ENCODE measurements at places on chromosomes 4 and X. TPM values are rescaled to one million over a fixed set of nuclear protein-coding genes. Genes with fewer than 3 reads are reported as not detected.

GRCh38 chrX:129557844-129558480, 17.9 kb downstream of the OCRL start:
- DNase-seq: no peak

Gene ZNF41
- 11.7 TPM for total RNA-seq

GRCh38 chr4:76960014-76960413, 10.5 kb downstream of the SEPTIN11 start:
- peak; percentile 86 for DNase-seq

- DNase-seq: peak; percentile 59
These were observed 9.6 kb downstream of the ARSJ start for GRCh38 chr4:113969709-113970334.

- peak; percentile 48 for DNase-seq
These were observed 78.4 kb upstream of the MAP3K15 start for GRCh38 chrX:19593690-19594089.

GRCh38 chr4:105451346-105451745, 22.5 kb downstream of the PPA2 start:
- no peak for DNase-seq

GRCh38 chr4:180571516-180572055, 1671.6 kb upstream of the TENM3 start:
- DNase-seq: no peak

Gene SH3D19
- total RNA-seq: 13.7 TPM

GRCh38 chr4:176393306-176394013, 73.7 kb downstream of the SPCS3 start:
- peak; percentile 11 for DNase-seq

DNA sequence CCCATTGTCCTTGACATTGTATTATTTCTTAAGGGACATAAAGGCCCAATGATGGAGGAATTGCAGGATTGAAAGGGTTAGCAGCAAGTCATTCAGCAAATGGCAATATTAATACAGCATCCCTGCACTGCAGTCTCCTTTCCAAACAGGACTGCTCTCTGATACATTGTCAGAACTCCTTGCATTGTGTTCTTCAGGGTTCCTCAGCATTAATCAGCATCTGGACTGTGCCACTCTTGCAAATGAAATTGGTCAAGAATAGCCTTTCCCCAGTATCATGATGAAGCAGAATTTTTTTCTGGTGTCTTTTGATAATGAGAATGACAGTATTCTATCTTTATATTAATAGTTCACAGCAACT, 272.6 kb upstream of the HAND2 start:
- no peak for DNase-seq

Gene RBMX
- total RNA-seq: 383 TPM

DNA sequence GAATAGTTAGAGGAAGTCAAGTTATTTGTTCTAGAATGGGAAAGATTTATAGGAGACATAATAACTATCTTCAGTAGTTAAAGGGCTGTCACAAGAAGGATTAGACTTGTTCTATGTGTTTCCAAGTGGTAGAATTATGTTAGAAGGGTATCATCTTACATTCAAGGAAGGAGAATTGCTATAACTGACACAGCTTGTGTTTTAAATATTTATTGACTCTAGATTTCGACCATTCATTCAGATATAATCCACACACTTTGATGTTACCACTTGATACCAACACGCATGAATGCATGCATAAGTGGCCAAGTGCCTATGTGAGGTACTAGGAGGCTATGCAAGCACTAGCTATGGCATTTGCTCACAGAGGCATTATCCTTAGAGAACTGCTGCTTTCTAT, 122.7 kb downstream of the CCNB3 start:
- no peak for DNase-seq

Gene PNMA5
- total RNA-seq: not detected

DNA sequence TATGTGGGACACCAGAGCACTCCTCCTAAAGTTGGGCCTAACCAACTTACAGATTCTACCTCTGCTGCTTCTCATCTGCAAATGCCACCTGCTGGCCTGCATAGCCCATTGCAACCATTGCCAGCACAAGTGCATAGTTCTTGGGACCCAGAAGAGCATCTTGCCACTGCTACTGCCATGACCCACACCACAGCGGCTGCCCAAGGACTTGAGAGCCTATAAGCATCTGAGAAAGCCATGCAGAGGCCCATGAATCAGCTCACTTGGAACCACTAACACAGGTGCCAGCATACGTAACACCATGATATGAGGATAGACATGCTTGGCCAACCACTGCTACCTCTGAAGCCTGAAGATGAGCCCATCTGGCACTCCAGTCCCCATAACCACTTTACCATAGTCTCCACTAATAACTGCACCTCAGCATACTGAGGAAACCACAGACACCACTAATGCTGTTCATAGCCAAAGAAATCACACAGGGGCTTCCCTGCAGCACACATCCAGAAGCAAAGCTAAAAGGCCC, 258.1 kb upstream of the AGTR2 start:
- no peak for DNase-seq

DNA sequence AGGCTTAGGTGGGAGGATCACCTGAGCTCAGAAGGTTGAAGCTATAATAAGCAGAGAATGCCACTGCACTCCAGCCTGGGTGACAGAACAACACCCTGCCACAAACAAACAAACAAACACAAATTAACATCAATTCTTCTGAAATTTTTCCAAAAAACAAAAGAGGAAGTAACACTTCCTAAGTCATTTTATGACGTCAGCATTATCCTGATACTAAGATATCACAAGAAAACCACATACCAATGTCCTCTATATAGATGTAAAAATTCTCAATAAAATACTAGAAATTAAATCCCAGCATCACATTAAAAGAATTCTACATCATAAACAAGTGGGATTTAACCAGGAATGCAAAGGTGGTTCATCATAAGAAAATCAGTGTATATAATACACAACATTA, 64.4 kb upstream of the STK26 start:
- no peak for DNase-seq

DNA sequence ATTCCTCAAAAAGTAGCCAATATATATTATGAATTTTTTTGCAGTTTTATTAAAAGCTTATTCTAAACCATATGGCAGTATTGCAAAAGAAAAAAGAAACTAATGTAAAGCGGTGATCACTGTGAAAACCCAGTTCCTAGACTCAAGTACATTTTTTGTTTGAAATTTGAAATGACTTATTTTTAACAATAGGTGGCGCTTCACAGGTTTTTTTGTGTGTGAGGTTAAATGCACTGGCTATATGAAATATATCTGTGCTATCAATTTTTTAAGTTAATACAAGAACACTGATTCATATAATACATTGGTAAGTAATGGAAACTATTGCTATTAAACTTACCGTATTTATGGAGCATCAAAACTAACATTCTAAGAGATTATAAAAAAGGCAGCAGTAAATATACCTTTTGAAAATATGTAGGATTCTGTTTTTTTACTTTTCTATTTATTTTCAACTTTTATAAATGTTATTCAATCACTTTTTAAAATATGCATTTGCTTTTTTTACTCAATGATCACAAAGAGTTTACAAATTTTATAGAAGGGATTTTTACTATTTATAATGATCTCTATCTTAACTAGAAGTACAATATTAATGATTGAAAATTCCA, 5.6 kb upstream of the SPRY1 start:
- DNase-seq: peak; percentile 15

DNA sequence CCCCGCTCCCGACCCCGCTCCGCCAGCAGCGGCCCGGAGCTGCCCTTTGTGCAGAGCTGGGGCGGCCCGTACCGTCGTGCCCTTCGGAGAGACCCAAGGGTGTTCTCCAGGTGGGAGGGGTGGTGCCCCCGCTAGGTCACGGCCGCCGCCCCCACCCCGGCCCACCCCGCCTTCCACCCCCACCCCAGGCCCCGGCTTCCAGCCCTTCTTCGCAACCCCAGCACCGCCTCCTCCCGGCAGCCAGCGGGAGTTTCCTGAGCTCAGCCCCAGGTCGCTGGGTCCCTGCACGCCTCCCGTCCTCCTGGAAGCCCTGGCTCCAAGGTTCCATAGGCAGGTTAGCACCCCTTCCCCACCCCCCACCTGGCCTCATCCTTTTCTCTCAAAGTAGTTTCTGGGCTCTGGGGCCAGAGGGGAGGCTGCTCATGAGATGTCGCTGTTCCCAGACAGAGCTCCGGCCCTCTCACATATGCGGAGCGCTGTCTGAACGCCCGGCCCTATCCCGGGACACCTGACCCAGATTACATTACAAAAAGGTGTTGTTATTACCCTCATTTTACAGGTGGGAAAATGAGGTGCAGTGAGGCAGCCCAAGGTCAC, 25.2 kb upstream of the FGFR3 start:
- no peak for DNase-seq

DNA sequence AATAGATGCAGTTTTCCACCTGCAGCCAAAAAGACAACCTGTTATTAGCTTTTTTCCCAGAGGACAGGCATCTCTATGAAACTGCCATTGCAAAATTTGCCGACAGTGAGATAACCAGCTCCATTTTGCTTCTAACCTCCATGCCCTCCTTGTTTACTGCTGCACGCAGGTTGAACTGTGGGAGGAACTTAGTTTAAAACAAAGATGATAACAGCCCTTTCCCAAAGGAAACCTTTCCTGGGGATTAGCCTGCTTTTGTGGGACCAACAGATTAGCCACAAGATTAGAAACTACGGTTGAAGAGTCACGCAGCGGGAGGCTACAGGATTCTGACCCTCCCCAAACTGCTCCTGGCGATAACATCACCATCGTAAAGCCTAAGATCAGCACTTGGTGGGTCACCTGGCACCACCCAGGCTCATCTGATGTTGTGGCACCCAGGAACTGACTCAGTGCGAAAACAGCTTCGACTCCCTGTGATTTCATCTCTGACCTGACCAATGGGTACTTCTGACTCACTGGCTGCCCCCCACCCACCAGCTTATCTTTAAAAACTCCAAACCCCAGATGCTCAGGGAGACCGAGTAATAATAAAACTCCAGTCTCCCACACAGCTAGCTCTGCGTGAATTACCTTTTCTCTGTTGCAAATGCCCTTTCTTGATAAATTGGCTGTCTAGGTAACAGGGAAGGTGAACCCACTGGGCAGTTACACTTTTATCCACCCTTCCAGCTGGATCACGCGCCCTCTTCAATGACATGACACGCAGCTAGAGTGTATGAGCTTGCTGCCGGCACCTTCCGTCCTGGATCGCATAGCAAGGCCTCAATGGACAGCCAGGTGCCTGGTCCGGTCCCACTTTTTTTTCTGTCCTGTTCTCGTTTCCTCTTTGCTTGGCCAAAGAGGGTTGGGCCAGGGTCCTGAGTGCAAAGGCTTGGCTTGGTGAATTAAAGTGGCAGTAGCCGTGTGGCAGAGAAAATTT, 27.2 kb downstream of the NOP14 start:
- DNase-seq: peak; percentile 60

DNA sequence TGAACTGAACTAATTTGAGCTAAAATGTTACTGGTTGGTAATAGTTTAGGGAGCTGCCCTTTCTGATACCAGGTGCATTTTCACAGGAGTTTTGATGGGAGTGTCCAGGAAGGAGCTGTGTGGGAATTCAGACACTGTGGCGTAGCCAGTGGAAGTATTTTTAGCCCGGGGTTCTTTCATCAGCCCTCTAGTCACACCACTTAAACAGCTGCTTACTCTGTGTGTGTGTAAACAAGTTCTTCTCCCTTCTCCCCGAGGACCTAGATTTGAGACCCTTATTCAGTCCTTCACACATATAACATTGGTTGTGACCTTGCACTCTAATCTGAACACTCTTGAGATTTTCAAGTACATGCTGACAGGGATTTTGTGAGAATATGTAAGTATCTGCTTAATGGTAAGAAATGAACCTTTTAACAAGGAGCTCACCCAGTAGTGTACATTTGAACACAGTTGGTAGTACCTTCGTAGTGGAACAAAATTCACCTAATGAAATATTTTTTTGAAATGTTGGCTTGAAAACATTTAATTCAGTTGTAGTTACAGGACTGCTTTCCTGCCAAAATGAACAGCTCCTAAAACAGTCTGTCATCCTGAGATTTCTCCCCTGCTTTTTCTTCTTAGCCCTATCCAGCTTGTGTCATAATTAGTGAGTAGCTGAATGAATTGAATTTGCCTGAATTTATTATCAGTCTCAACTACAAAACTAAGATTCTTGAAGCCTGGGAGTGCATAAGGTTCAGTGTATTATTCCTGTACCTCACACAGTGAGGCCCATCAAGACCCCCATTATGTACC, 61.8 kb downstream of the BMPR1B start:
- DNase-seq: no peak

Gene RBM46
- not detected for total RNA-seq

Gene WNK3
- 3.6 TPM for total RNA-seq

DNA sequence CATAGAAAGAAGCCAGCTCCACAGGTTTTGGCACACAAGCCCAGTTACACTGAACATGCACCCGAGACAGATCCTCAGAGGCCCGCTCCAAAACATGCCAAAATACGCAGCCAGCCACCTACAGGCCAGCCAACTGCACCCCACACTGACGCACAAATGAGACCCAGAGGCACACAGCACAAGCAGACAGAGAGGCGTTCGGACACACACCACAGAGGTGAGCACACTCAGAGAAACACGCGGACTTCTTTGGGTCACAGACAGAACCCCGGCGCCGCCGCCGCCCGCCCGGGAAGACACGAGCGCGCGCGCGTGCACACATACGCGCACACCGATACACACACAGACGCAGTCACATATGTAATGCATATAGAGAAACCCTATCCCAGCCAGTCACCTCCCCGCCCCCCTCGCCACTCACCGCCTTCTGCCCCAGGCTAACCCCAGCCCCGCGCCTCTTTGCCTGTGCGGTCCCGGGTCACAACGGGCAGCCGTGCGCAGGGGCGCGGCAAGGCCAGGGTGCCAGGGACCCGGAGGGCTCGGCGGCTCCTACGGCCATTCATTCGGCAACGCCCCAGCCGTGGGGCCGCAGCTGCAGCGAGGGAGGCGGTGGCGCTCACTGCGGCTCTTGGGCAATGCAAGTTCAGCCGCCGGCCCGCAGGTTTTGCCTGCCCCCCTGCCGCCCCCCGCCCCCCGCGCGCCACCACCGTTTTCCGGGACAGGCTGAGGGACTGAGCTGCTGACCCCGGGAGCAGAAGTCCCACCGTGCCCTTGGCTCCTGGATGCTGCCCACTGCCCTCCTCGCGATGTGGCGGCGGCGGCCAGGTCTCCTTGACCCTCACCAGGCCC, 553 bp downstream of the SEPTIN6 start:
- peak; percentile 50 for DNase-seq

Gene DGKK
- 0.05 TPM for total RNA-seq

GRCh38 chrX:19342331-19342906, 1.3 kb upstream of the PDHA1 start:
- peak; percentile 10 for DNase-seq

Gene OTUD4
- total RNA-seq: 7.4 TPM

Gene CXCL5
- 0.62 TPM for total RNA-seq

GRCh38 chr4:26978387-26979053, 117.9 kb downstream of the STIM2 start:
- no peak for DNase-seq

DNA sequence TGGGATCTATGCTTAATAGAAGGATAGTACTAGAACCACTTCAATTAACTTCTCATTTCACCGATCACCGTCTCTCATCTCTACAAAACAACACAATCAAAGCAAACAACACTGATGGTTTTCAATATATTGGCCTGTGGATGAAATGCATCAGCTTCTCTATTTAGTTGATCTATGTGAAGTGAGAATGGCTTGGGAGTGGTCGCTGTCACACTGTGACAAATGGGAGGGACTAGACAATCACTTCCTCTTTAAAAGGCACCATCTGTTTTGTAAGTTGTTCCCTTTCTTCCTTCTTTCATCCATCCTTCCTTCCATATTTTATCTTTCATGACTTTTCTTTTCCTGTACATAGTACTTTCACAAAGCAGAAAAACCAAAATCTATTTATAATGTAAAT, 23.9 kb upstream of the NWD2 start:
- no peak for DNase-seq

Data from M059J (cell line).